GM12891 (cell line): ENCODE measurements at places on chromosomes 4 and X.

GRCh38 chr4:130484826-130485225 is 1388.9 kb downstream of the C4orf33 start:
- DNase-seq: no peak

GRCh38 chr4:9847968-9848748 is 66.7 kb downstream of the DRD5 start:
- no peak for DNase-seq

GRCh38 chr4:42498040-42498439 is 100.8 kb downstream of the SHISA3 start:
- no peak for DNase-seq

DNA sequence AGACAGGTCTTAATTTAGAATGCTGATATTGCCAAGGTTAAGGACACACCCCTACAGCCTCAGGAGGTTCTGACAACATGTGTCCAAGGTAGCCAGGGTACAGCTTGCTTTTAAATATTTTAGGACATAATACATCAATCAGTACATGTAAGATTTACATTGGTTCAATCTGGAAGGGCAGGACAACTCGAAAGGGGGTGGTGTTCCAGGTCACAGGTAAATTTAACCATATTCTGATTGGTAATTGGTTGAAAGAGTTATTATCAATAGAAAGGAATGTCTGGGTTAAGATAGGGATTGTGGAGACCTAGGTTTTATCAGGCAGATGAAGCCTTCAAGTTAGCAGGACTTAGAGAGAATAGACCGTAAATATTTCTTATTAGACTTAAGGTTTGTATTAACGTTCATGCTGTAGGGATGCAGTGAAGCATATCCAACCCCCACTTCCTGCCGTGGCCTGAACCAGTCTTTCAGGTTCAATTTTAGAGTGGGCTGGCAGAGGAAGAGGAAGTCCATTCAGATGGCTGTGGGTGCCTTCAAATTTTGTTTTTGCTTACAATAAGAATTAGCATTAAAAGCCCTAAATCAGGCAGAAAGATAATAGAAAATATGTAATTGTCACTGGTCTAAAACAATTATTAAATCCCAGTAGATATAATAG is 136.5 kb upstream of the GALNTL6 start:
- DNase-seq: no peak

DNA sequence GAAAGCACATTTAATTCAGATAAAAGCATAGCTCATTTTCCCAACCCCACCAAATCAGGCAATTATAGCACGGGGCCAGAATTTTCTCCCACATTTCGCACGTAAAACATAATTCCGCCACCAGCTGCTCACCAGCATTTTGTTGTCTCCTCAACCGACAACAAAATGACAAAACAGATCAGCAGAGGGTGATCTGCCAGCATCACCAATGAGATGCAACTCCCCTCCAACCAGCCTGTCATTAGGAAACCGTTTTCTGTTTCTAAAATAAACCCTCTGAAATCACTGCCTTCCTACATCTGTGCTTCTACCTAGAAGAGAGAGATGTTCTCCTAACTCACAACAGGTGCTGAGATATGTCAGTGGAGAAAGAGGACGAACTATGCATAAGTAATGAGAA is 654.8 kb upstream of the CPEB2 start:
- no peak for DNase-seq
